ENCODE measurements at places on chromosomes 1 and 21.

DNA sequence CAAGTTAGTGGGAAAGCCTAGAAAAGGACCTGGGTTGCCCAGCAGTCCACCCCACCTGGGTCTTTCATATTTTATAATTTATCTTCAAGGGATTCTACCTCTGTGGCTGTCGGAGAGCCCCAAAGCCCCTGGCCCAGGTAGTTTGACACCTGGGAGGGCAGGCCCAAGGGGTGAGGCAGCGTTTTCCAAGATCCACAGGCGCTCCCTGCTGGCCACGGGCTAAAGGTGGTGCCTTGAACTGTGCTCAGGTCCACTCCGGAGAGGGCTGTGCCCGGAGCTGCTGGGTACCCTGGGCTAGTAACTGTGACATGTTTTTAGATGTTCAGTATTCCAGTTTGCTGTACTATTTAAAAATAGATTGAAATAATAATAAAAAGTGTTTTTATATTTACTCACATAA lies 37.2 kb upstream of the CRNN start:
- DNase-seq: no peak

GRCh38 chr1:119636491-119637089 lies 11.5 kb downstream of the ZNF697 start:
- no peak for DNase-seq

DNA sequence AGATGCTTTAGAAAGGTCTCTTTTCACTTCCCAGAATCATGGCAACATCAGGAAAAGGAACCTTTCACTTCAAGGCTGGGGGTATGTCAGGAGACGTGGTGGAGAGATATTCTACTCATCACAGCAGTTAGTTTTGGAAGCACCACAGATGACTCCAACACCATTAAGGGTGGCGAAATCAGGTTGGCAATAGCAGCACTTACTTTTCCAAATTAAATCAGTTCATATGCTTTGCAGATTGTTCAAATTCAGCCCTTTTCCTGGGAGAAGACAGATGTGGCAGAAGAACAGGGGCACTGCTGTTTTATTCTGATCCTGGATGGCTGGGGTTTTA lies 79.0 kb downstream of the RUNX1 start:
- no peak for DNase-seq

DNA sequence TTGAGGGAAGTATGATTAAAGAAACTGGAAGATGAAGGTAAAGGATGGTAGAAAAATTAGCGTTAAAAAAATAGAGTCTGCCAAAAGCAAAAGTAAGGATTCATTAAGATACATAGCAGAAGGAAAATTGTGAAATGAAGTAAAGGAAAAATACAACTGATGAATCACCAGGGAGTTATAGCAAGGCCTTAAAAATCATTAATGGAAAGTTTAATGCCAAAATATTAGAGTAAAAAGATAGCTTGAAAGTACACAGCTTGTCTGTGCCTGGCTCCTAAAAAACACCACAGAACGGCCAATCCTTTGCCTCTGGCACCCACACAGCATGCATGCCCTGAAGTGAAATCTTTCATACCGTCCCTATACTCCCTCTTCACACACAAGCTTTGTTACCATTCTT lies 66.9 kb upstream of the APOBEC4 start:
- no peak for DNase-seq

- DNase-seq: no peak
Observed at GRCh38 chr1:216485042-216485441, 61.8 kb upstream of the USH2A start.

GRCh38 chr1:153364766-153365666 lies 7.4 kb downstream of the S100A9 start:
- DNase-seq: no peak

GRCh38 chr1:173248247-173248940 lies 41.3 kb upstream of the TNFSF4 start:
- no peak for DNase-seq

DNA sequence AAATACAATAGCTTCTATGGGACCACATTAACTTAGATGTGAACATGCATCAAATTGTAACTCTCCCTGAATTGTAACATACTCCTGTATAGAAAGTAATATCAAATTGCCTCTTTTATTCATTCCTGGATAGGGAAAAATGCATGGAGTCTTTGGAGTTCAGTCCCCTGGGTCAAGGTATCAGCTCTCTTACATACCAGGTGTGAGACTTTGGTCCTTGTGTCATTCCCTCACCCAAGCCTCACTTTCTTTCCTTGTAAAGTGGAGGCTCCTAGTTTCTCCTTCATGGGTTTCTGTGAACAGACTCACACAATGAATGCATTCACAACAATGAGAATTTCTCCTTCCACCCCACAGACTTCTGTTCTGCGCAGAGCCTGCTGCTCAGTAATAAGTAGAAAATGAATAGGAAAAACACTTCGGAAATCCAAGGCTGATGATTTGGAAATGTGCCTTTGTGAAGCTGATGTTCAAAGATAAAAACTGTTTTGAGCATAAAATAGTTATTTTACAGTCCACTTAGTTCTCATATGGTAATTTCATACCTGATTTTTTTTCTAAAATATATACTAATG lies 185.3 kb downstream of the AK5 start:
- DNase-seq: no peak

Data from OCI-LY7 (cell line).